ENCODE measurements at places on chromosomes 12 and 14.

DNA sequence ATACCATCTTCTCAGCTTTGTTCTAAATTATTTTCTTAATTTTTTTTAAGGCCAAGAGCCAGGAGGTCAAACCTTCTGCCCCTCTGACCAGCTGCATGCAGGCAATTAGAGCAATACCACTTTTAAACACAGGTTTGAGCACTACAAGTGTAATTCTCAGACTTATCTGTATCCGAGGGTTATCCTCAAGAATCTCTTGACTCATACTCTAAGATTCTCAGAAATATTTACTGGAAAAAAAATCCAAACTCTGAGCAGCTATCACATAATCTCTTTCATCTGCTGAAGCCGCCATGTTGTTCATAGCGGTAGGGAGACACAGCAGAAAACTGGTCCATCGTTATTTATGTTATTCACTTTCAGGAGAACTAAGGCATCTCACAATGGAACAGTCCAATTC lies 27.4 kb upstream of the PTHLH start:
- DNase-seq = no peak

DNA sequence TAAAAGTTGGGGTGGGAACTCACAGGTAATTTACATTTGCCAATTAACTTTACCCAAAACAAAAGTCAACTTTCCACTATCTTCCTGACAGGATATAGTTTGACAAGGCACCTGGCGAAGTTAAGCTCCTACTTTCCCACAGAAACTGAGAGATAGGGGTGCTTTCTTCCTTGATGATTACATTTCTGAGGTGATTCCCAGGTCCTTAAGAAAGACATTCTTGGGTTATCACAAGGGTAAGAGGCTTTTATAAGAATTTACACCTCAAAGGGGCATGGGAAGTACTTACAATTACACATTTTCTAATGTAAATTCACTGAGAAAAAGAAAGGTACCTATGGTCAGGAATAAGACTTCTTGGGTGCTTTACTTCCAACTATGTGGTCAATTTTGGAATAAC lies 660.9 kb upstream of the MGAT4C start:
- DNase-seq = no peak

GRCh38 chr12:19312637-19313036 lies 126.7 kb upstream of the AEBP2 start:
- DNase-seq = no peak

DNA sequence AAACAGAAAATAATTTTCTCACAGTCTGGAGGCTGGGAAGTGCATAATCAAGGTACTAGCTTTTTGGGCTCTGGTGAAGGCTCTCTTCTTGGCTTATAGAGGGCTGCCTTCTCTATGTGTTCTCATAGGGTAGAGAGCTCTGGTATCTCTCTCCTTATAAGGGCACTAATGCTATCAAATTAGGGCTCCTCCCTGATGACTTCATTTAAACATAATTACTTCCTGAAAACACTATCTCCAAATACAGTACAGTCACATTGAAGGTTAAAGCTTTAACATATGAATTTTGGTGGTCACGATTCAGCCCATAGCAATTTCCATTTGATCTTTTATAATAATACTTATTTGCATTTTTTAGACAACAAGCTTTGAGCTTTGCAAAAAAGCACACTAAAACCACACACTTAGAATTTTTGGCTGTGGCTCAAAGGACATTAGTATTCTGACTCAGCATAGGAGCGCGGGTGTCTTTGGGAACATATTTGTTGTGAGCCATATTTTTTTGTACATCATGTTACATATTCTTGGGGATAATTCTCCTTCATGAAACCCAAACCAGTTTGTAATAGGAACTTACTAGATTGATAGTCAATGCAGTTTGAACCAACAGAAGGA lies 808.1 kb upstream of the FBXO33 start:
- DNase-seq = no peak

DNA sequence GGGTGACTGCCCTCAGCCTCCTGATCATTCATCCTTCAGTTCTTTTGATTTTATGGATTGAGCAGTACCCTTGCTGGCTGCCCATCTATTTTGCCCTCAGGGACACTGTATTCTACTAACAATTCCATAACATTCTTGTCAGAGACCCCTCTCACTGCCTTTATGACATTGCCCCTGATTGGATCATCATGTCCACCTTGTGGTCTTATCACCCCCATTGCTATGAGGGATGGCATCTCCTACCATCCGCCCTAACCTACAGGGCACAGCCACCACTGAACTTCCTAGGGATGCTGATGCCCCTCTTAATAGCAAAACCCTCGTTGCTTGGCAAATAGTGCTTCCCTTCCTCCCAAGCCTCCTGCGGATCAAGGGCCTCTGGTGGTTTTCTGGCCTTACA lies 38.8 kb upstream of the HMGA2 start:
- DNase-seq = no peak

DNA sequence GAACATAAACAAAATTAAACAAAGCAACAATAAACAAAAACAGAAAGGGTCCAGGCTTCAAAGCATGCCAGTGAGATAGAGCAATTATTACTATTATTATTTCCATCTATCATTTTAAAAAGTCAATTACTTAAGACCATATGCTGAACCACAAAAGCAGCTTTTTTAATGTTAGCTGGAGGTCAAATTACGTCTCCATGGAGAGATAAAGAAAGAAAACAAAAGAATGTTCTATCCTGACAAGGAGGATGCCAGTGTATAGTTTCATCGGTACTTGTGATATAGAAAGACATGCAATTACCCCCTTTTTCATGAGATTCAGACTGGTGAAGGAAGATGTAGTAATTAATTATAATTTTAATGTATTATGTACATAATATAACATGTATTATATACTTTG lies 81.6 kb upstream of the DCN start:
- DNase-seq = no peak

- DNase-seq = no peak
Observed at GRCh38 chr12:44930972-44931600, 55.0 kb upstream of the NELL2 start.

GRCh38 chr14:29900609-29901350 lies 26.9 kb downstream of the PRKD1 start:
- DNase-seq = no peak

DNA sequence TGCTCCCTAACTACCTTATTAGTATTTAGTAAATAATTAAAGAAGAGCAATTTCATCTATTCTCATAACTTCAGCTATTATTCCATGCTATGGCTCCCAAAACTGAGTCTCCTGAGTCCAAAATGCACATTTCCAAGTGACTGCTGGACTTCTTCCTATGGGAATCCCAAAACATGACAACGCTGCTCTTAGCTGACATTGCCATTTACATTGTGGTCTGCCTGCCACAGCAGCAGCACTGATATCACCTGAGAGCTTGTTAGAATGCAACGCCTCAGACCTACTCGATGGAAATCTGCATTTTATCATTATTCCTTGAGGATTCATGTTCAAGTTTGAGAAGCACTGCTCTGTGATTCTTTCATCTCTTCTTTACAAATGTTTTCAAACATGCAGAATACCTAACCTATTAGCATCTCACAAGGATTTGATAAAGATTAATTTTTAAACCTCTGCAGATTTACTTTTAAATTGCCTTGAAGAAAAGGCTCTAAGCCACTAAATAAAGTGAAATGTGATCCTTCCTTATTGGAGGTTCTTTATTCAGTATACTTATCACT lies 77.7 kb downstream of the SEC23A start:
- no peak for DNase-seq

All from femur (tissue), 1 donor.